ENCODE measurements at places on chromosomes 3 and 15.

DNA sequence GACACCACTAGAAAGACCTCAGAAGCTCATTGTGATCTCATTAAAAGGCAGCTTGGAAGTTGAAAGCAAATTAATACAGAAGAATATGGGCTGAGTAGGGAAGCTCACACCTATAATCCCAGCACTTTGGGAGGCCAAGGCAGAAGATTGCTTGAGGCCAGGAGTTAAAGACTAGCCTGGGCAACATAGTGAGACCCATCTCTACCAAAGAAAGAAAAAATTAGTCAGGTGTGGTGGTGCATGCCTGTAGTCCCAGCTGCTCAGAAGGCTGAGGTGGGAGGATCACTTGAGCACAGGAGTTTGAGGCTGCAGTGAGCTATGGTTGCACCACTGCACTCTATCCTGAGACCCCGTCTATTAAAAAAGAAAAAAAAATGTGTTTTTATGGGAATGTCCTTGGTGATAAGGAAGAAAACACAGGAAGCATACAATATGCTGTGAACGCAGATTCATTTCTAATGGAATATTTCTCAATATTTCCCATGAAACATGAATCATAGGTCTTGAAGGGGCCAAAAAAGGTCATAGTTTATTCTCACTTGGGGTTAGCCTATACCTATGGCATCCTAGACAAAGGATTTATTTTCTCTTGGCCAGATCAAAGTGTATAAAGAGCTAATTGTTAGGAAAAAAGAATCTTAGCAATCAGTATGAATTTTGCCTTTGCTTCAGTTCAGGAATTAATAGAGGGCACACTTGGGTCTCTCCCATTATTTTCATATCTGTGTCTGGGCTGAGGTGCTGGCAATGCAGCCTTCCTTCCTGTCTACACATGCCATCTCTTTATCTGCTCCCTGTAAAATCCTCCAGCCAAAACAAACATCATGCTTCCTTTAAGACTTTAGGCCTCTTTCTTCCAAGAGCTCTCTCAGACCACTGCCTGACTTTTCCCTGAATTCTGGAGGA lies 98.2 kb downstream of the FNDC3B start:
- no peak for DNase-seq

GRCh38 chr15:50543556-50543955 lies 2.9 kb downstream of the USP50 start:
- DNase-seq, result no peak

GRCh38 chr15:35444557-35445204 lies 101.3 kb downstream of the DPH6 start:
- no peak for DNase-seq

GRCh38 chr3:197791892-197792647 lies 1.0 kb downstream of the LRCH3 start:
- no peak for DNase-seq

GRCh38 chr3:161372321-161373260 lies 1.3 kb upstream of the SPTSSB start:
- DNase-seq, result peak; percentile 59

DNA sequence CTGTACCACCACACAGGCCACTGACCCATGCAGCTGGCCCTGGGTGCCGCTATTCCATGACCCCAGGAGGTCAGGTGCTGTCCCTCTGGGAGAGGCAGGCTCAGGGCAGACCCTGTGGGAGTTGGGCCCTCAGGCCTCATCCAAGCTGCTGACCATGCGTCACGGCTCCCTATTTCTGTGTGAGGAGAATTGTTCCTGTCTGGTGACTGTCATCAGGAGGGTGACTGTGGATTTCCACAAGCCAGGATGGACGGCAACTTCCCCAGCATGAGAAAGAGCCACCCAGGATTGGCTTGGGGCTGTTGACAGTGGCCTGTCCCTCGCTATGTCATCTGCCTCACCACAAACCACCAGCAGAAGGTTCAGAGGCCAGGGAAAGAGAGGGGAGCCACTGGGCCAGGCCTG lies 41.4 kb downstream of the ZDHHC19 start:
- DNase-seq, result no peak

GRCh38 chr15:79450648-79451047 lies 18.5 kb downstream of the MINAR1 start:
- DNase-seq, result no peak

- no peak for DNase-seq
Observed at GRCh38 chr15:52787123-52787503, 3.0 kb downstream of the ONECUT1 start.

DNA sequence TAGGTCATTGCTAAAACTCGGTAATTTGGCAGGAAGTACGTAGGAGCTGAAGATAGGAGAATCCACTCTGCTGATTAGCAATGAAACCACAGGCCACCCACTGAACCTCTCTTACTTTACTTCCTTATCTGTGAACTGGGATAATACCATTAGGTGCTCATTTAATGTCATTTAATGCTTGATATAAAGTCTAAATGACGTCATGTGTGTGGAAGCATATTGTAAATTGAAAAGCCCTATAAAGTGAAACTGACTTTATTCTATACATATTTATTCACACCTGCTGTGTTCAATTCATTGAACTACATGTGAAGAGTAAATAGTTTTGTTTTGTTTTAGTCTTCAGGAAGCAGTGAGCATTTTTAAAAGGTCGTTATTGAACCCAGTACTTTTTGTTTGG lies 137.5 kb downstream of the CNTN4 start:
- no peak for DNase-seq

GRCh38 chr3:16516695-16517481 lies 3.4 kb upstream of the RFTN1 start:
- DNase-seq, result no peak

DNA sequence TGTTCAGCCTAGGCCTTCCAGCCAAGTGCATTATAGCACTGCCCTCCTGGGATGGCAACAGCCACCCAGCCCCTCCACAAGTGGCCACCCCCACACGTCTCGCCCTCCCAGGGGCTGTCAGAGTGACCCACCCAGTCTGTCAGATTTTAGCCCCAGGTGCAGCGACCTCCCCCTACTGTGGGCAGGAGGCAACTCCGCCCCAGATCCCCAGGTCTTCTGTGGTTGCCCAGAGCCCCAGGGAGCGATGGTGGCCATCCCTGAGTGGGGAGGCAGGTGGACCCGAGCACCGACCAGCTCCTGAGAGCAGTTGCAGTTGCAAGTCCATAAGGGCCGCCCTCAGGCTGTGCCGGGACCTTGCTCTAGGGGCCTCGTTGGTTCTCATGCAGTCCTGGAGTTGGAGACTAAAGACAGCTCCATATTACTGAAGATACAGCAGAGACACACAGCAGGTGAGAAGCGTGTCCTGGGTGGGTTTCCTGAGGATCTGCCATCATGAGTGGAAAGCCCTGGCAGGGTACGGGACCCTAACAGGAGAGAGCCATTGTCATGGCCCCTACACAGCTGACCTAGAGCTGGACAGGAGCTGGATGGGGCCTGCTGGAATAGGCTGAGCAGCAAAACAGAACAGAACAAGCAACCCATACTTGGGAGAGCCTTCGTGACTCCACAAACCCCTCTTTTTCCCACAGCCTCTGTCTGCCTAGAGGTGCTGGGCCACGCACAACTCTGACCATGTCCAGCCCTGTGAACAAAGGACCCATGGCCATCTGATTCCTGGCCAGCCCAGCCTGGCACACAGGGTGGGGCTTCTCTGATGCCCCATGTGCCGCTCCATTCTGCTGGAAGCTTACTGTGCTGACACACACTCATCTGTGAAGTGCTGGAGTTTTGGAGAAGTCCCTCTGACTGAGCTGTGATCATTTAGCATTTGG lies 110.3 kb upstream of the ALDH1A3 start:
- DNase-seq, result no peak

- no peak for DNase-seq
Observed at GRCh38 chr15:85025516-85026251, 44.0 kb downstream of the PDE8A start.

GRCh38 chr3:48305396-48305795 lies 28.1 kb downstream of the SPINK8 start:
- no peak for DNase-seq

DNA sequence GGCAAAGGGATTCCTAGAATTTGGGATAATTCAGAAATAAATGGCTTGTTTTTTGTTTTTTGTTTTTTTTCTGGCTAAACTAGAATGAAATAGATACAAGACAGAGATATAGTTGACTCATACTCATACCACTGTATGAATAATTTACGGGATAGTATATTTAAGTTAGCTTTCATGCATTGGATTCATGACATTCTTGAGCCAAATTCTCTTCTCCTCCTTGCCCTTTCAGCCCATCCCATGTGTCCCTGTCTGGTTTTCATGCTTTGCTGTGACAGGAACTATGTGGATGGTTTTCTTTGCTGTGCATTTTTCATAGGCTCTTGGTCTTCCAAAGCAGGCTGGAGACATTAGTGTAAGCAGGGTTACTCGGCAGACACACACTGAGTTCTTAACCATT lies 66.6 kb upstream of the UMPS start:
- DNase-seq, result no peak

GRCh38 chr3:84223512-84223911 lies 735.3 kb upstream of the CADM2 start:
- no peak for DNase-seq

DNA sequence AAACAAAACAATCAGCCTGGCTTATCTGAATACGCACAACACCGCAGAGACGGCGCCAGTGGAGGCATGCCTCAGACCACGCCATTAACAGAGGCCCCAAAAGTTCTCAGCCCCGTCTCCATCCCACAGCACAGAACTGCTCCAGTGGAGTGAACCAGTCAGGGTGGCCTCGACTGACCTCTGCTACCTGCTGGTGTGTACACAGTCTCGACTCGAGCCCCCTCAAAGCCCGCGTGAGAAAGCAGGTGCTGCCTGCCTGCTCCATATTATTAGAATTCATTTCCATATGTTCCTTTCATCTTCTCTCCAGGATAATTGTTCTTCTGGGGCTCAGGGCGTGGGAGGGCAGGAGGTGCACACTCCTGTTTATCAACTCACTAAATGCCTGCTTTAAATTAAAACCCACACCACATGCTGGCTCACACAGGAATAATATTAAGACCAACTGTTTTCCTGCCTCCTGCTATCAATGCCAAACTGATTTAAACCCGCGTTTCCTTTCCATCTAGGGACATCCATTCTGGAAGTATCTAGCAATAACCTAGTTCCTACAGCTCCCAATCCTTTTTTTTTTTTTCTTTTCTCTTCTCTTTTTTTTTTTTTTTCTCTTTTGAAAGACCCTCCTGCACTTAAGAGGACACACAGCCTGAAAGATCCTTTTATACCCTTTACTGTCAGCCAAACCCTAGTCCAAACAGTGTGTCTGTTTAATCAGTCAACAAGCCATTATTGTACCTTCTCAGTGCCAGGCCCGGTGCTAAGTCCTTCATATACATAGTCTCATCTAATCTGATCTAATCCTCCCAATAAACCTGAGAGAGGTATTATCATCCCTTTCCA lies 101.2 kb downstream of the TLE3 start:
- no peak for DNase-seq

DNA sequence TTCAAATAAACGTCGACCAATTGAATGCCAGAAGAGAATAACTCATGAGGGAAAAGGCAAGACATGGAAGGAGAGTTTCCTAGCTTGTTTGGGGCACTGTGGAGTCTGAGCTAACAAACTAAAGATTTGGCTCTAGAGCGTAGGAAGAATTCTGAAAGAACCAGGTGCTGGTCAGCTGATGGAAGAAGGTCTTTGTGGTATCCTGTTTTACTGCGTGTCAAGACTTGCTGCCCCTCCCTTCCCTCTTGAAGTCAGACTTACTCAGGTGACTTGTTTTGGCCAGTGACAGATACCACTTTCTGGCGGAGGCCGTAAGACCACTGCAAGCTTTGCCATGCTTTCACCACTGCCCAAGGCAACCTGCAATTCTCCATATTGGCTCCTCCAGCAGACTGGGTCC lies 673 bp upstream of the HCLS1 start:
- DNase-seq, result no peak

DNA sequence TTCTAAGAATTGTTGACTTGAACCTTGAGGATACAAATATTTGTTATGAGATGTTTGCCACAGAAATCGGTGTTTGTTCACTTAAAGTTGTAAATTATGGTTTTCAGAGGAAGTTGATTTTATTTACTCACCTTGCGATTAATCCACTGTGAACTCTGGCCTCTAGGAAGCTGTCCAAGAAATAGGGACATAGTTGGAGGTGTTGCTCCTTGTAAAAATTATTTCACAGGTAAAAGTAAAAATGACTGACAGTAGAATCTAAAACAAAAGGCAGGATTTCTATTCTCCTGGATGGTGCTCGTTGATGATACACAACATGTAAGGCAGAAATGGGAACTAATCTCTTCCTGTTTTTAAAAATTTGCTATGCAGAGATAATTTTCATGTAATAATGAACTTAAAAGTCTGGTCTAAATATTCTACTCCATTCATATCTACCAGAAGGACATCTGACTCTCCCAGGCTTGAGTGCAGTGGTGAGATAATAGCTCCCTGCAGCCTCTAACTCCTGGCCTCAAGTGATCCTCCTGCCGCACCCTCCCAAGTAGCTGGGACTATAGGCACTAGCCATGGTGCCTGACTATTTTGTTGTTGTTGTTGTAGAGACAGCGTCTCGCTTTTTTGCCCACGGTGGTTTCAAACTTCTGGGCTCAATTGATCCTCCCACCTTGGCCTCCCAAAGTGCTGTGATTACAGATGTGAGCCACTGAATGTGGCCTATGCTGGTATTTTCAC lies 17.1 kb upstream of the LZTFL1 start:
- no peak for DNase-seq

- DNase-seq, result no peak
Observed at GRCh38 chr3:13112521-13113345, 39.5 kb upstream of the IQSEC1 start.

DNA sequence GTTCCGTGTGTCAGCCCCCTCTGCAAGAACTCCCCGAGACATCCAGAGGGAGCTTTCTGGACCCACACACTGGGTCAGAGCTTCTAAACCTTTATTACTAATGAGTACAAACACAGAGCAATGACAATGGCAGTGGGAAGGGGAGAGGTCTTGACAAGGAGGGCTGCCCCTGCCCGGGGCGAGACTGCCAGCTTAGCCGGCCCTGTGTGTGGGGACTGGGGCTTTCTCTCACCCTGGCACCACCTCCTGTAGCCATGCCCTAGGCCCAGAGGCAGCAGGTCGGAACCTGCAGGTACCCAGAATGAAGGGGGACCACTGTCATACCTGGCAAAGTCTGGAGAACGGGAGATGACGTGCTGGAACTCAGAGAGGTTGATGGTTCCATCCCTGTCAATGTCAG lies 3.1 kb downstream of the CIB1 start:
- DNase-seq, result no peak

All from SHP77 treated with DMSO at 0.1 percent for 48 hours (cell line).